Naive B cell (primary cell): ENCODE measurements at places on chromosomes 4 and X.

DNA sequence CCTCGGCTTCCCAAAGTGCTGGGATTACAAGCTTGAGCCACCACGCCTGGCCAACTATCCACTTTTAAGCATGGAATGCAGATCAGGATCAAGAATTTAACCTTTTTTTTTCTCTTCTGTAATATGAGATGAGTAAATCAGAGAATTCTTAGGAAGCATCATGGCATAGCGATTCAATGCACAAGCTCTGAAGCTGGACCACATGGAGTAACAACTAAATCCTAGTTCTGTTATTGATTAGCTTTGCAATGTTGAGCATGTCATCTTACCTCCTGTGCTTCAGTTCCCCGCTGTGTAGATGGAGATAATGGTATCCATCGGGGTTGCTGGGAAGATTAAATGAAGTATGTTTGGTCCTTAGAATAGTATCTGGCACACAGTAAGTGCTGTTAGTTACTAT lies 1.9 kb upstream of the SNX25 start:
- peaks cover 60% of the 10 kb centered on the region for H3K4me1 ChIP-seq
- no peak overlapping the region for H3K27ac ChIP-seq
- no peak for DNase-seq

- DNase-seq, result no peak
These were observed 85.6 kb upstream of the EFHC2 start for GRCh38 chrX:44428989-44429627.

DNA sequence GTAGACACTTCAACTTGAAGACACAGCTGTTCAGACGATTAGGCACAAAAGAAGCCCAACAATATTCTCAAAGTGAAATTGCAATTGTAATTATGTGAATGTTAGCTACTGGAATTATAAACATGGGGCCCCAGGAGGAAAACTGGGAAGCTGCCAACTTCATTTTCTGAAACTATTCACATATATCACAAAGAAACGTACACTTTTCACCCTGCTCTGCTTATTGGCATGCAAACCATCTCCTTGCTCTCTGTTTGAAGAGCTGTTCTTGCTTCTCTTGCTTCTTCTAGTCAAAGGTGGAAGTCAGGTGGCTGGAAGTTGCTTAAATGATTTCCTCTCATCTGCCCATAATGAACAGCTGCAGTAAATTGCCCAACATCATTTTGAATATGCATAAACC lies 320.1 kb downstream of the CFAP299 start:
- peaks cover 26% of the 10 kb centered on the region for H3K27me3 ChIP-seq
- H3K27ac ChIP-seq, result no peak overlapping the region
- no peaks in the 10 kb centered on the region for H3K36me3 ChIP-seq
- no peak overlapping the region for H3K4me3 ChIP-seq
- H3K4me1 ChIP-seq, result no peaks in the 10 kb centered on the region

- no peaks in the 10 kb centered on the region for H3K4me1 ChIP-seq
- DNase-seq, result no peak
- peaks cover 71% of the 10 kb centered on the region for H3K27me3 ChIP-seq
- peaks cover 7% of the 10 kb centered on the region for H3K36me3 ChIP-seq
- no peak overlapping the region for H3K4me3 ChIP-seq
These were observed 3.8 kb downstream of the PHOX2B start for GRCh38 chr4:41744572-41745291.

DNA sequence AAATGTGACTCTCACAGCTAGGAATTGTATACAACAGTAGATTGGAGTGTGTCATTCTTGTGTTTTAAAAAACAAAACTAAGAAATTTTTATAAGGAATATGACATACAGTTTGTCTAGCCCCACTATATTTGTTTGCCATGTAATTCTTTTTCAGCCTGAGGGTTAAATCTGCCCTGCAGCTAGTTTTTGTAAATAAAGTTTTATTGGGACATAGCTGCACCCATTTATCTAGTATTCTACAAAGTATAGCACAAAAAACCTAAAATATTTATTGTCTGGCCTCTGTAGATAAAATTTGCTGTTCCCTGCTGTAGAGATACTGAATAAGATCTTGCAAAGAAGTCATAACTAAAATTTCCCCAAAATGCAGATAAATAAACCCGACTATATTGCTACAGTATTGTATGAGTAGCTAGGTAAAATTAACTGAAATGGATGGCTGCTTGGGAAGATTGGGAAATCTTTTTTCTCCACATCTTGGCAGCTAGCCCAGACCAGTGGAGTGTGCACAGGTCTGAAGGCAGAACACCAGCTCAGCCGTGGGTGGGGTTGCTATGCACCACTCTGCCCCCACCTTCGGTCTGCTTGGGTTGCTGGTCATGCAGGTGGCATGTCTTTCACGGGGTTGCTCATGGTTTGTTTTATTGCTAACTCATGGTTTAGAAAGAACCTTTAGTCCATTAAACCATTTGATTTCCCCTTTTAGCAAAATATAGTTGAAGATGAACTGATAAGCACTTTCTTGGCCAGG lies 127.9 kb downstream of the KLHL8 start:
- peak; percentile 17 for DNase-seq
- H3K4me3 ChIP-seq, result no peak overlapping the region
- no peaks in the 10 kb centered on the region for H3K27me3 ChIP-seq
- peaks cover 19% of the 10 kb centered on the region for H3K4me1 ChIP-seq
- H3K36me3 ChIP-seq, result peaks cover 7% of the 10 kb centered on the region

GRCh38 chr4:53520116-53520515 lies 71.2 kb downstream of the LNX1 start:
- no peaks in the 10 kb centered on the region for H3K36me3 ChIP-seq
- DNase-seq, result no peak
- no peak overlapping the region for H3K4me3 ChIP-seq
- H3K27ac ChIP-seq, result no peak overlapping the region
- H3K4me1 ChIP-seq, result no peaks in the 10 kb centered on the region
- H3K27me3 ChIP-seq, result peaks cover 15% of the 10 kb centered on the region

DNA sequence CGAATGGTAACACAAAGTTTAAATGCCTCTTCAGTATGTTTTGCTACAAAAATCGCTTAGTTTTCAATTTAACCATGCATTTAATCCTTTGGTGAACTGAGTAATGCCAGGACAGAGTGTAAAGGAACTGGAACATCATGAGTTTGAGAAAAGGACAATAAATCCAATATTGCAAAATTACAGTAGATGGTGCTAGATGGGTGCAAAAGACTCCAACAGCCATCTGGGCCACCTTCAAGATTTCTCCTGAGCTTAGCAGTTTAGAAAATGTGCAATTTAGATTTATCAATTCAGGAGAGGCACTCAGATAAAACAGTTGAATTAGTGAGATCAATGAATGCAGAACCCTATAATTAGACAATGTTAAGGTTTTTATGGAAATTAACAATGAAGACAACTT lies 33.2 kb upstream of the MID1IP1 start:
- H3K4me1 ChIP-seq, result no peaks in the 10 kb centered on the region
- no peak for DNase-seq
- no peak overlapping the region for H3K4me3 ChIP-seq
- H3K27me3 ChIP-seq, result peaks cover 15% of the 10 kb centered on the region

GRCh38 chr4:79632114-79632513 lies 224.1 kb upstream of the GK2 start:
- no peaks in the 10 kb centered on the region for H3K27me3 ChIP-seq
- DNase-seq, result no peak
- no peaks in the 10 kb centered on the region for H3K36me3 ChIP-seq
- no peaks in the 10 kb centered on the region for H3K4me1 ChIP-seq

GRCh38 chrX:19931146-19931545 lies 43.7 kb upstream of the SH3KBP1 start:
- H3K4me1 ChIP-seq, result no peaks in the 10 kb centered on the region
- no peaks in the 10 kb centered on the region for H3K36me3 ChIP-seq
- no peak overlapping the region for H3K27ac ChIP-seq
- DNase-seq, result no peak
- no peaks in the 10 kb centered on the region for H3K27me3 ChIP-seq

DNA sequence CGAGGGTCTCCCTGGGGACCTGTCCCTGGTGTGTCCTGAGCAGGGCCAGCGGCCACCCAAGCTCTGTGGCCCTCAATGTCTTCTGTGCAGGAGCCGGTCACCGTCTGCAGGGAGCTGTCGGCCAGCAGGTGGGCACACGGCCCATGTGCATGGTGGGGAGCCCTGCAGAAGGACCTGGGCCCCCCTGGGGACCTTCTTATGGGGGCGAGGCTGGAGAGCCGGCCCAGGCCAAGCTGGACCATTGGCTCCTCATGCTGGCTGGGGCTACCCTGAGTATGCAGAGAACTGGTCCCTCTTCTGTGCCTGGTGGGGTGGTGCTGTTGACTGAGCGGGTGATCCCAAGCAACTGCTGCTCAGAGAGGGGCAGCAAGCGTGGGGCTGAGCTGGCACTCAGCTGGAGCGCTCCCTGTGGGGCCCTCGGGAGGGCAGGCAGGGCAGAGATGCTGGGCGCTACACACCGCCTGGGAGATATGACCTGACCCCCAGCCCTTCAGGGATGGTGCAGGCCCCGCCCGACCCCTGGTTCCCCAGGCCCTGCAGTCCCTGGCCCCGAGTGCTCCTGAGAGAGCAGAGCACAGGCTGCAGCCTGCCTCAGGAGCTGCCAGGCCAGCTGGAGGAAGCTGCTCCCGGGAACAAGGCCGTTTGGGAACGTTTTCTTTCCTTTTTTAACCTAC lies 14.8 kb downstream of the NAT8L start:
- no peaks in the 10 kb centered on the region for H3K4me1 ChIP-seq
- no peak overlapping the region for H3K4me3 ChIP-seq
- DNase-seq, result no peak
- no peaks in the 10 kb centered on the region for H3K27me3 ChIP-seq
- H3K27ac ChIP-seq, result no peak overlapping the region

GRCh38 chr4:128635141-128635954 lies 174.2 kb upstream of the JADE1 start:
- DNase-seq, result no peak
- H3K27me3 ChIP-seq, result no peaks in the 10 kb centered on the region
- no peak overlapping the region for H3K4me3 ChIP-seq
- H3K4me1 ChIP-seq, result no peaks in the 10 kb centered on the region
- H3K36me3 ChIP-seq, result no peaks in the 10 kb centered on the region
- H3K27ac ChIP-seq, result no peak overlapping the region

GRCh38 chr4:71807469-71807868 lies 23.6 kb upstream of the GC start:
- H3K4me3 ChIP-seq, result no peak overlapping the region
- no peaks in the 10 kb centered on the region for H3K4me1 ChIP-seq
- no peaks in the 10 kb centered on the region for H3K27me3 ChIP-seq

GRCh38 chr4:15182600-15183220 lies 180.4 kb downstream of the CPEB2 start:
- H3K4me1 ChIP-seq, result peaks cover 6% of the 10 kb centered on the region
- H3K27me3 ChIP-seq, result no peaks in the 10 kb centered on the region
- no peak for DNase-seq
- no peaks in the 10 kb centered on the region for H3K36me3 ChIP-seq

DNA sequence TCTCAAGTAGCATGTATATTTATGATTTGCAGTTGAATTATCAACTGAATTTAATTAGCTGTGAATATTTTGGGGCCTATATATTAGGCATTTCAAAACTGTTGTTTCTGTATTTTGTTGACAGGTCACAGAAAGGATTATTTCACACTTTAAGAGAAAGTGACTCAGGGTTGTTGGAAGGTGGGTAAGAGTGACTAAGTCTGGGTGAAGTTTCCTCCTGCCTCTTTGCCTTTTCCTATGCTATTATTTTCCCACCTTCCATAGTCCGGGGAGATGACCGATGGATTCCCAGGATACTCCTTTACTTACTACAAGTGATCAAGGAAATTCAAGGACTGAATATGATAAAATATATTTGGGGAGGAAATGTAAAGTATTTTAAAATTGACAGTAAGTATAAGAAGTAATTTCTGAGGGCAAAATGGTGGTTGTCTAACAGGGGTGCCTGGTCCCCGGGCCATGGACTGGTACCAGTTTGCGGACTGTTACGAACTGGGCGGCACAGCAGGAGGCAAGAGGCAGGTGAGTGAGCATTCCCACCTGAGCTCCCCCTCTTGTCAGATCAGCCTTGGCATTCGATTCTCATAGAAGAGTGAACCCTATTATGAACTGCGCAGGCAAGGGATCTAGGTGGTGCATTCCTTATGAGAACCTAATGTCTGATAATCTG lies 175.5 kb upstream of the GPRIN3 start:
- H3K4me1 ChIP-seq, result peaks cover 13% of the 10 kb centered on the region
- H3K27ac ChIP-seq, result no peak overlapping the region
- no peak overlapping the region for H3K4me3 ChIP-seq
- no peak for DNase-seq
- no peaks in the 10 kb centered on the region for H3K27me3 ChIP-seq

DNA sequence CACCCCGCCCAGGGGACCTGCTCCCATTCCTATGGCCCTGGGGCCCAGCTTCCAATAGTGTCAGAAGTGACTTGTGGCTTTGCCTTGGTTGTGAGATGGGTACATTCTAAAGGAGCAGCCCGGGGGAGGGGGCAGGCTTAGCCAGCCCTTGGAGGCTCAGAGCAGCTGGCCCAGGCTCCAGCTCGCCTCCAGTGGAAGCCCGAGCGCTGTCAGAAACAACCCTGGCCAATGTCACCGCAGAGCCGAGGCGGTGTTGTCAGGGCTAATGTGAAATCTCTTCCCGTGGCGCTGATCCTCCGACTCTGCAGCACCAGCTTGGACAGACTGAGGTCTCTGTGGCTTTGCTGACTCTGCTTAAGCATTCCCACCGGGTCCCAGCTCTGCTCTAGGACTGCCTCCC lies 29.2 kb upstream of the ZNF81 start:
- no peak for DNase-seq
- H3K4me3 ChIP-seq, result no peak overlapping the region
- H3K27me3 ChIP-seq, result no peaks in the 10 kb centered on the region
- peaks cover 7% of the 10 kb centered on the region for H3K4me1 ChIP-seq
- H3K27ac ChIP-seq, result no peak overlapping the region
- H3K36me3 ChIP-seq, result no peaks in the 10 kb centered on the region

GRCh38 chr4:5471691-5472090 lies 236.7 kb downstream of the EVC2 start:
- H3K4me3 ChIP-seq, result no peak overlapping the region
- H3K36me3 ChIP-seq, result no peaks in the 10 kb centered on the region
- no peak for DNase-seq
- H3K27ac ChIP-seq, result no peak overlapping the region

DNA sequence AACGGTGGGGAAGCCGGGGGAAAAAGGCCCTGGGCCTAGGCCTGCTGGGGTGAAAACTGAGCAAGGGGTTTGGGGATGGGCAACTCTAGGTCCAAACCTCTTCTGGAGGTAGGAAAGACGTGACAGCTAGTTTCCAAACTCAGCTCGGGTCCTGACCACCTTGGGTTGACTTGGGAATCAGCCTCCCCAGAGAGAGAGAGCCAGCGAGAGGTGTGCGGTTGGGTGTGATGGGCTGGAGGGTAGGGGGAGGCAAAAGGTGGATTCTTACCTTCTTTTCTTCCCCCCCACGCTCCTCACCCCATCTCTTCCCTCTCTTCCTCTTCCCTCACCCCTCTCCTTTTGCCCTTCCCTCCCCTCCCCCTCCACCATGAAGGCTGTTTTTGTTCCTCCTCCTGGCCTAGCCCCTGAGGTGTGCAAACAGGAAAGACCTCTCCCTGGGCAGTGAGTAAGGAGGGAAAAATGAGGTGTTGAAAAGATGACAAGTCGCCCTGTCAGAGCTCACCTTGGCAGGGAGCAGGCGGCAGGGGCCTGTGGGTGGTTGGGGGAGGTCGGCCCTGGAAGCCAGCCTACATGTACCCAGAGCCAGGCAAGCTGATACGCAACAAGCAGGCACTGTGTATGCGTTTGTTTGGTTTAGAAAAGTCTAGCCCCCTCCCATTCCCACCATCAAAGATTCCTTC lies 14.8 kb downstream of the PJA1 start:
- no peaks in the 10 kb centered on the region for H3K36me3 ChIP-seq
- H3K27me3 ChIP-seq, result peaks cover 34% of the 10 kb centered on the region
- no peak overlapping the region for H3K27ac ChIP-seq
- H3K4me1 ChIP-seq, result no peaks in the 10 kb centered on the region
